ENCODE measurements at places on chromosomes 5 and 9.

DNA sequence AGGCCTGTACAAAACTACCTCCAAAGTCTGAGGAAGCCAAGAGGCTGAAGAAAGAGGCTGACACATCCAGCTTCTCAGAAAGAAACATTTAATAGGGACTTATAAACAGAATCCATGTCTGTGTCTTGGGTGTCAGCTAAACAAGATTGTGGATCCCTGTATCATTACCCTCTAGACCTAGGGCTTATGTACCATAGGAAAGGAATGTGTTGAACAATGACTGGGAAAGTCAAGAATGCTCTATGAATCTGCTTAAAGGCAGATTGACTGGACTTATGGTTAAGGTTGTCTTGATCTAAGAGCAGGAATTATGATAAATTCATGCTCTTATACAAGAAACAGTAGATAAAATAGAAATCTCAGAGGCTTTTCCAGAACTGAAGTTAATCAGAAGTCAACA is 335.7 kb upstream of the RPS23 start:
- DNase-seq: no peak

GRCh38 chr5:128842241-128842640 is 123.0 kb upstream of the SLC27A6 start:
- DNase-seq: no peak

DNA sequence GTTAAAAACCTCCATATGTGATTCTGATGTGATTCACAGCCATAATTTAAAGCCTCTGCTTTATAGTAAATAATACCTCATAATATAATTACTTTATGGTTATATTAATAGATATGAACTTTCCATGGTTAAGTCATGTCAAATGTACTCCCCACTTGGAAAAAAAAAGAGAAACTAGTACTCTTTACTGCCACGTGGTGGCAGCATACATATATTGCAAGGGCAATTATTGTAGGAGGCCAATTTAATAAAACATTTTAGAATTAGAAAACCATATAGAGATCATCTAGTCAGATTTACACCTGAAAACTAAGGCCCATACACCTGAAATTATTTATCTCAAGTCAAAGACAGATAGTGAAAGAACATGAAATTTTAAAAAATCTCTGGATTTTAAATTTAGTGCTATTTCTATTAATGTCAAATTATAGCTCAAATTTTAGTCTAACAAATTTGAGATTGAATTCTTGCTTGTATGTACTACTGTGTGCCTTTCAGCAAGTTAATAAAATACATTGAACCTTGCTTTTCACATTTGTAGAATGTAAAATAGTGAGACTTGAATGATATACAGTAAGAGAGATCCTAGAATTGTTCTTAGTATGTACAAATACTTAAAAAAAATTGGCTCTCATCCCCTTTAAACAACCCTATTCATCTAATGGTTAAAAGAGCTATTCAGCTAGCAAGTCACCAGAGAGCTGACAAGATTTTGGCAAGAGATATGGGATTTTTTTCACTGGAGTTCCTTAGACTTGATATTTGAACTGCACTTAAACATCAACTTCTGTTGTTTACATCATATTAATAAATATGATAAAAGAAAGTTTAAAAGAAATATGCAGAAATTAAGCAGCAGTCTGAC is 603.8 kb downstream of the TLE4 start:
- no peak for DNase-seq

DNA sequence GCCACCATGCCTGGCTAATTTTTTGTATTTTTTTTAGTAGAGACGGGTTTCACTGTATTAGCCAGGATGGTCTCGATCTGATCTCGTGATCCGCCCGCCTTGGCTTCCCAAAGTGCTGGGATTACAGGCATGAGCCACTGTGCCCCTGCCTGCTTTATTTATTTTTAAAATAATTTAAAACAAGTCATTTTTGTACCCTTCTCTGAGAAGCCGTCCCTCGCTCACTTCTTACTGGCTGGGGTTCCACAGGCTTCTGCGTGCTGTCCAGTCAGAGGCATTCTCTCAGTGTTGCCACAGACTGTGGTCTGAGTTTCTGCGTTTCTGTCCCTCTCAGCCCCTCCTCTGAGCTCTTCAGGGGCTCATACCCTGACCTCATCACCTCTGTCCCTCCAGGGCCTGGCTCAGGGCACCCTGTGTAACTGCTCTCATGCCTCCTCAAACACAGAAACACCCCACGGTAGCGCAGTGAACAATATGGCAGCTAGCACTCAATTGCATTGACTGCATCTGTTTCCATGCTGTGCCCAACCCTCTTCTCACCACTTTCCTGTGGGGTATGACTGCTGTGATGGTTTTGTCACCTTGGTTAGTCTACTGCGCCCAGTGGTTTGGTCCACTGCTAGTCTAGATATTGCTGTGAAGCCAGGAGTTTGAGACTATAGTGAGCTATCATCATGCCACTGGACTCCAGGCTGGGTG is 44.3 kb upstream of the SH3PXD2B start:
- no peak for DNase-seq

- no peak for DNase-seq
These were observed 13.8 kb upstream of the CCL28 start for GRCh38 chr5:43425983-43426382.
